HL-60 (cell line): ENCODE measurements at places on chromosomes 5 and 9.

GRCh38 chr5:123787635-123788034 lies 275.7 kb downstream of the CSNK1G3 start:
- DNase-seq: no peak

- DNase-seq: no peak
Observed at GRCh38 chr5:109619606-109620005, 70.1 kb upstream of the MAN2A1 start.

DNA sequence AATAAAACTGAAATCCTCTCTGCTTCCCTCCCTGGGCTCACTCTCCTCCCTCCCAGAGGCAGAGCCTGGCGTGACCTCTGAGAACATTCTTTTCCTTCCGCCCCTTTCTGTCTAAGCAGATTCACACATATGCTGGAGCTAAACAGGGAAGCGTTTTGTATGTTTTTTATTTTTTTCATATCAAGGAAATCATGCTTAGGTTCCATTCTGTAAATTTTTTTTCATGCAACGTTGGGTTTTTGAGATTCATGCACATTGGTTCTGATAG lies 20.2 kb upstream of the BARHL1 start:
- DNase-seq: no peak

DNA sequence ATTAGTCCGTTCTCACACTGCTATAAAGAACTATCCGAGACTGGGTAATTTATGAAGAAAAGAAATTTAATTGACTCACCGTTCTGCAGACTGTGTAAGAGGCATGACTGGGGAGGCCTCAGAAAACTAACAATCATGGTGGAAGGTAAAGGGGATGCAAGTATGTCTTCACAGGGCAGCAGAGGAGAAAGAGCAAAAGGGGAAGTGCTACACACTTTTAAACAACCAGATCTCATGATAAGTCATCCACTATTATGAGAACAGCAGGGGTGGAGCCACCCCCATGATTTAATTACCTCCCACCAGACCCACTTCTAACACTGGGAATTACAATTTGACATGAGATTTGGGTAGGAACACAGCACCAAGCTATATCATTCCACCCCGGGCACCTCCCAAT lies 26.6 kb downstream of the FST start:
- no peak for DNase-seq

GRCh38 chr5:60141119-60141518 lies 247.6 kb upstream of the PDE4D start:
- DNase-seq: no peak

GRCh38 chr5:165015126-165015525 lies 1509.7 kb downstream of the MAT2B start:
- no peak for DNase-seq

DNA sequence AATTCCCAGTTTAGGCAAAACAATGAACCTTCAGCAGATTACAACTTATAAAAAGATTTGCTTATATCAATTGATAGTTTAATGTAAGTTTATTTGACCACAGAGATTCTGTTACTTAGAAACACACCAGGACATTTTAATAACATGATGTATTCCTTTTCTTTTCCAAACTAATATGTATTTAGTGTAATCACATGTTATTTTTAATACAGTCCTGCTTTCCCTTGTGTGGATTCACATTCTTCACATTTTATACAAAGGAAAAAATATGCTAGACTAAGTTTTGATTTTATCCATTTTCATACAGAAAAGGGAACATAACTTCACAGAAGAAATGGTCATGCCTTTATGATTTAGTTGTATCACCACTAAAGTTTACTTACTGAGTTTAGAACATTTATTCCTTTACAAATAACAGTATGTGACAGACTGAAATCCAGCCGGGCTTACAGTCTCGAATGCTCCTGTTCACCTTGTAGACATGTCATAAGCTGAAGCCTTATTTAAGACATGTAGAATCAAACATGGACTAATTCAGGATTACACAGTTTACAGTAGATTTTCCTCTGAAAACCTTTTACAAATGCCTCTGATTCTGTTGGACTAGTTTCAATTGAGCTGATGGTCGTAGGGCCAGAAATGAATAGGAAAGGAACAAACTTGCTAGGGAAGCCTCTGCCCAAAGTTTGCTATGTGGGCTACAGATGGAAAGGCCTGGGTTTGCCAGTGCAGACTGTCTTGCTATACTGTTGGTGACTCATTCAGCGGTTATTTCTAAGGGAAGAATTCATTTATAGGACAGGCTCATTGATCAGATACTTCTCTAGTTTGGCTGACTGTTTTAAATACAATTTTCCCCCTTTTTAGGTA lies 6.6 kb upstream of the ASPN start:
- no peak for DNase-seq

DNA sequence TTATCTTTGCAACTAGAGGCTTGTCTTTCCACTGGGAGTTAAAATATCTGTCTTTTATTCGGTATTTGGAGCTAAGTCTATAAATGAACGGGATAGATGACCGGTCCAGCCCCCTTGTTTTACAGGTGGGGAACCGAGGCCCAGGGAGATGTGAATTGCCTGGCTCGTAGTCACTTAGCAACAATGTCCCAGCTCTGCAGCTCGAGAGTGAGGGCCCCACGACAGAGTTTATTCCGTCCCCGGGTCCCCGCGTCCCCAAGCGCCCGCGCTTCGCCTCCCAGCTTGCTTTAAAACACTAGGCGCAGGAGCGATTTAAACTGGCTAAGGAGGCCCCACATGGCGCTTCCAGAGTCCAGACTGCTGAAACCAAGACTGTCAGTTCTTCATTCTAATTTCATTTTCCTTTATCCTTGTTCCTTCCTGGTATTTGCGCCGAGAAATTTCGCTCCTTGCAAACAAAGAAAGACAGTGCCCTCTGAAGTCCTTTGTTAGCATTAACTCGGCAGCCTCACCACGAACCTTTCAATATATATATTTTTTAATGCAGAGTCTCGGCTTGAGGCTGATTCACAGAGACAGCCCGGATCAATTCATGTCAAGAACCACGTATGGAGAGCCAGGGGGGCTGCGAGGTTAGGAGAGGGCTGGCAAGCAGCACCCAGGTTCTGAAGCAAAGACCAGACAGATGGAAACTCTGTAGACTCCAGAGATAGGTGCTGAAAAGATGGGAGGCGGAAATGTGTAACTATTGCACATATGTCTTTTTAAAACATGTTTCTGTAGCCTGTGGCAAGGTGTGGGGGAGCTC lies 1.4 kb upstream of the ENC1 start:
- DNase-seq: no peak

GRCh38 chr9:11088821-11089374 lies 476.1 kb upstream of the PTPRD start:
- no peak for DNase-seq

GRCh38 chr5:141992349-141992963 lies 20.4 kb downstream of the GNPDA1 start:
- DNase-seq: no peak

- no peak for DNase-seq
Observed at GRCh38 chr9:36625006-36625615, 52.4 kb downstream of the MELK start.

- DNase-seq: no peak
Observed at GRCh38 chr9:122857815-122858214, 29.4 kb upstream of the PDCL start.

GRCh38 chr9:77935974-77936373 lies 95.6 kb downstream of the GNAQ start:
- DNase-seq: no peak

DNA sequence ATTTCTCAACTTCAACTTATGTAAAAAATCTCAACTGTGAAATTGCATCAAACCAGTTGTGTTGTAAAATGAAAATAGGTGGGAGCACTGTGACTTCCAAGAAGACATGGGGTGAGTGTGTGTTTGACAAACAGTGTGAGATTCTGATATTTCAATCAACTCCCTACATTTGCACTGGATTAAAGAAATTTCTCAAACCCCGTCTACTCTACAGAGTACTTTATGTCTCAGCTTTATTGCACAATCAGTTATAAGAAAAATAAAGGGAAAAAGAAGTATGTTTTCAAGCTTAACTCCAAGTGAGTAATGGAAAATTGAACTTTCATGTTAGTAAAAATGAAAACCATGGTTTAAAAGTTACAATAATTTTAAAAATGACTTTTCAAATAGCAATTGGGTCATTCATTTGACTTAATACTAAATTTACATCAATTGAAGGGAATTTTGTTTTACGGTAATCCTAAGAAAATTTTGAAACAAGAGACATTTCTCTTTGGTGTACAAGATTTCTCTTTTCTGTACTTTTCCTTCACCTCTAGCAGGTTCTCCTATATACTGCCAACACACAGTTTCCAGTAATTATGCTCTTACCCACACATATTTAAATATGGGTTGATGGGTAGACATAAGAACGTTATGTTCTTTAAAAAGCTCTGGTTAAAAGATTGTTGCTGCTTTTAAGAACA lies 80.3 kb downstream of the CDO1 start:
- DNase-seq: no peak

GRCh38 chr5:41425736-41426135 lies 84.7 kb downstream of the PLCXD3 start:
- no peak for DNase-seq

DNA sequence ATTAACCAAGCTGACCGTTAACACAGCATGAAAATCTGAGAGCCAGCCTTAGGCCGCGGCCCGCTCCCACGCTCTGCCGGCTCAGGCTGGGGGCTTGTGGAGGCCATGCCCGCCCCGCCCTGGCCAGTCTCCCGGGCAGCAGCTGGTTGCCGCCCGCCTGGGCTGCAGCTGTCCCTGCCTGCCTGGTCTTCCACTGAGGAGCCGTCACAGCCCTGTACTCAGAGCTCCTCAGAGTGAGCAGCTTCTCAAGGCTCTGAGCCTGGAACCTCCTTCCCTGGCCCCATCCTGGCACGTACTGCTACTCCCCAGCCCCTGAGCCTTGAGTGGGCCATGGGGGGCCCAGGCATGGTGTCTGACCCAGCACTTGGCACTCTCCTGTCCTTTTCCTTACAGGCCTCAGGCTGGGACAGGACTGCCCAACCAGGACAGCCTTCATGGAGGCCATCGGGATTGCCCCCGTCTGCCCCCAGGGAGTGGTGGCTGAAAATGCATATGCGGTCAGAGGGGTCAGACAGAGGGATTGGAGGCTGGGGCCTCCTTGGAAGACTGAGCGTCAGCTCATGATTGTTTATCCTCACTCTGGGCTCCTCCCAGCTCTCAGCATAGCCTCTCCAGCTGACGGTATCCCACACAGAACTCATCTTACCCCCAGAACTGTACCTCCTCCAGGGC lies 11.9 kb downstream of the FGFR4 start:
- no peak for DNase-seq

- DNase-seq: no peak
Observed at GRCh38 chr5:68288707-68289134, 73.2 kb downstream of the PIK3R1 start.

DNA sequence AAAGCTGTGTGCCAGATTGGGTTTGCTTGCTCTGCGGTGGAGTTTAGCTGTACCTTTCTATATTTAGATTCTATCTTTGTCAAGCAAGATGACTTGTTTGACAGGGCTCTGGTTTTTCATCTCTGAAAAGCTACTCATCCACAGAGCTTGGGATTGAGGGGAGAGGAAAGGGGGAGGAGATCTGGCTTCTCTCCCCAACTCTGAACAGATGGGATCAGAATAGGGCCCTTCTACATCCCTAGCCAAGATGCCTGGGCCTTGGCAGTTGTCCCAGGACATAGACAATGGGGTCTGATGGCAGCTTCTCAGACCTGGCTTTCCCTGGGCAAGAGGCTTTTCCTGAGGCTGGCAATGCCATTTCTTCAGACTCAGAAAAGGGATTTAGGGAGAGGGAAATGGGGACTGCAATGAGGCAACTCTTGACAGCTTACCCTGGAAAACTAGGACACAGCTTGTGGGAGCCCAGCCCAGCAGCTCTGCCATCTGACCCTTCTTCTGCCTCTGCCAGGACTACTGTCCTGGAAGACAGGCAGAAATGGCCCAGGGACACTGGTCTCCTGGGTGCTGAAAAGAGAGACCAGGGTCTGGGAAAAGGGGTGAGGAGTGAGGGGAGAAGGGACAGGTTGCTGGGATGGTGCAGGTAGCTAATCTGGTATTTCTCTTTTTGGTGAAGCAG lies 50.2 kb upstream of the ASTN2 start:
- DNase-seq: no peak

DNA sequence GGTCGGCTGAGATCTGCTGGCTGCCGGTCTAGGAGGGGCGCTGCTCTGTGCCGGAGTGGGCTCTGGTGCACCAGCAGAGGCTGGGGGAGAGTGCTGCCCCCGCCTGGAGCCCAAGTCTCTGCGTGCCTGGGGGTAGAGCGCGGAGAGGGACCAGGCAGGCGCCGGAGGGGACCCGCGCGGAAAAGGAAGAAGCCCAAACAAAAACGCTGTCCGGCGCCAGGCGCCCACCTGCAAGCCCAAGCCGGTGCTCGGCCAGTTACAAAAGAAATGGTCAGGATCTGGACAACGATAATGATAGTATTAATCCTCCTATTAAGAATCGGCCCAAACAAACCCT lies 571 bp upstream of the S1PR3 start:
- DNase-seq: no peak

GRCh38 chr9:71863631-71864030 lies 47.4 kb downstream of the ABHD17B start:
- no peak for DNase-seq

DNA sequence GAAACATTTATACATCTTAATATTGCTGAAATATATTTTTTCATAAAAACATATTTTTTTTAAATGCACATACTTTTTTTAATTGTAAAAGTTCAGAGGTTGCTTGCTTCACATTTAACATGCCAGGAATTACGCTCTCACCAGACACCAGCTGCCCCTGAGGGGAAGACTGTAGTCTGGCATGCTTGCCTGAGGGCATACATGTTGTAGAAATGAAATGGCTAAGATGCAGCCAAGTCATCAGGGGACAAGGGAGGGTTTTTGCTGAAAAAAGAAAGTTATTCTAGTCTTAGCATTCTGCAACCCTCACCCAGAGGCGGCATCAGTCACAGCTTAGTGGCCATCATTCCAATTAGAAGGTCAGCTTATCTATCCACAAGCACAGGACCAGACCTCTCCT lies 426.7 kb upstream of the FTMT start:
- no peak for DNase-seq
